Smooth muscle cell of trachea (primary cell): ENCODE measurements at places on chromosomes 5 and 9. TPM values are rescaled to one million over a fixed set of nuclear protein-coding genes. Genes with fewer than 3 reads are reported as not detected.

MAMDC2 gene
- total RNA-seq, result 3.2 and 3.8 TPM in 2 replicates

DHX29 gene
- 38.4 and 55.1 TPM in 2 replicates for total RNA-seq

FOXD4L3 gene
- total RNA-seq, result not detected in 2 replicates

GABRG2 gene
- not detected in 2 replicates for total RNA-seq

MCC gene
- 33.5 and 51.3 TPM in 2 replicates for total RNA-seq

ACER2 gene
- 1.6 and 3.6 TPM in 2 replicates for total RNA-seq

PCDHA9 gene
- total RNA-seq, result under 0.01 TPM in 2 replicates

IL3 gene
- total RNA-seq, result not detected in 2 replicates

ARL14EPL gene
- total RNA-seq, result not detected in 2 replicates

NIM1K gene
- total RNA-seq, result 5.4 and 9.1 TPM in 2 replicates

SLC34A1 gene
- total RNA-seq, result not detected in 2 replicates

CHD1 gene
- 23.2 and 35.3 TPM in 2 replicates for total RNA-seq

PCDHGB7 gene
- 15.7 and 16.4 TPM in 2 replicates for total RNA-seq

TSSK1B gene
- total RNA-seq, result 0.15 and 0.50 TPM in 2 replicates

ARRDC3 gene
- 90.8 and 110 TPM in 2 replicates for total RNA-seq

TSPAN17 gene
- 33.7 and 45.7 TPM in 2 replicates for total RNA-seq

PRDM9 gene
- not detected in 2 replicates for total RNA-seq

SRD5A1 gene
- 14.8 and 49.6 TPM in 2 replicates for total RNA-seq

TAS2R1 gene
- total RNA-seq, result not detected in 2 replicates

ACOT12 gene
- 1.6 and 2.2 TPM in 2 replicates for total RNA-seq

PCDHGA1 gene
- total RNA-seq, result 1.3 and 2.3 TPM in 2 replicates

CDO1 gene
- 9.0 and 13.2 TPM in 2 replicates for total RNA-seq

ATG10 gene
- 8.1 and 16.9 TPM in 2 replicates for total RNA-seq
